ENCODE measurements at places on chromosomes 3 and 15.

DNA sequence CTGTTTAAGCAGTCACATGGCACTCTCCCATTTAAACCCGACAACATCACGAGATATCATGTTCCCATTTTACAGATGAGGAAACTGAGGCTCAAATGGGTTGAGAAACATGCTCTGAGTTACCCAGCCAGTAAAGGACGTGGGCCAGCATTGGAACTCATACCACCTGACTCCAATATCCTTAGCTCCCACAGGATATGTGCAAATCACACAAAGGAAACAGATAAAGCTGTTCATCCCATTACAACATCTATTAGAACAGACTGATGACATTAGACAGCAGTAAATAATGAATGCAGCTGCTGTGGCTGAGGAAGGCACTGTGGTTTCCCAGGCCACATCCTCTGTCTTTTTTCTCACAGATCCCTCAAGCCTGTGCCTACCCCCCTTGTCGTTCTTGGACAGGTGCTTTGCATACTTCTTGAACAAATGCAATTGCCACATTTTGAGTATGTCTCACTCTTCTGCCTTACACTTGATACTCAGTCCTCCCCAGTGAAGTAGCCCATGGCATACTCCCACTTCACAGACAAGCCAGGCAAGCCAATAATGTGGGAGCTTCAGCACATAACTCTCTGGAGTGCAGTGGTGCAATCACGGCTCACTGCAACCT is 17.7 kb downstream of the FRMD4B start:
- peak; percentile 21 for DNase-seq

DNA sequence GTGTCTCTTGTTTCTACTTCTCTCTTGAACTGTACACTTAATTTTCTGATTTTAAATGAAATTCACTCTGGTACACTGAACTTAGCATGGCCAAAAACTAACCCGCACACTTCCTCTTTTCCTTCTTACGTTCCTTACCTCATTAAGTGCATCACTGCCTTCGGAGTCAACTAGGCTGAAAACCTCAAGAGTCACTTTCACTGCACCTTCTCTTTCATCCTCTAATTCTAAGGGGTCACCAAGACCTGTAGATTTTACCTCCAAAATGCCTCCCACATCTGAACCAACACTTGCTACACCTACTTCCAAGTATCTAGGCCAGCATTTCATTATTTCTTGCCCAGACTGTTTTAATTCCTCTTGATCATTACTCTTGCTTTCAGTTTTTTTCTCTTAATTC is 6.6 kb downstream of the CBLB start:
- no peak for DNase-seq

- DNase-seq = no peak
These were observed 3.3 kb upstream of the LRTM1 start for GRCh38 chr3:54931182-54931581.

GRCh38 chr15:62085740-62086139 is 19.0 kb downstream of the C2CD4A start:
- DNase-seq = peak; percentile 54

DNA sequence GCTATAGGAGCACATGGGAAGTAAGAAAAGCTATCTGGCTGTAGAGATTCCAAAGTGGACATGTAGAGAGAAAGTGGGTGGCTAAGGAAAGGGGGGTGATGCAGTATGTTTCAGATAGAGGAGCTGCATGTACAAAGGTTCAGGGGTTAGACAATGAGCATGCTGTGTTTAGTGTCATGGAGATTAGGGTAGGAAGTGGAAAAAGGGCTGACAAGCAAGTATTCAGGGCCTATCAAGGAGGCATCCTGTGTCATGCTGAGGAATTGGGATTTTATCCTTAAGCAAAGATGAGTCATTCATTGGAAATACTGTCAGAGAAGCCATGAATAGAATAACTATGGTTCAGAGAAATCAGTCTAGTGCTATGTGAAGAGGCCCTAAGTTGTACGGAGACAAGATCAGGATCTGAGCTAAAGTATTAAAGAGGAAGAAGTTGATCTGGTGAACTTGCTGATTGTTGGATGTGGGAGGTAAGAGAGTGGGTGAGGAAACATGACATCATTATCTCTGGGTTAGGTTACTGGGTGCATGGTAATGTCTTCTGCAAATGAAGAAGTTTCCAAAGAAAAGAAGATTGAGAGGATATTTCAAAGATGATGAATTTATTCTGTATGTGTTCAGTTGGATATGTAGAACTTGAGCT is 176.7 kb upstream of the GOLIM4 start:
- DNase-seq = peak; percentile 6

DNA sequence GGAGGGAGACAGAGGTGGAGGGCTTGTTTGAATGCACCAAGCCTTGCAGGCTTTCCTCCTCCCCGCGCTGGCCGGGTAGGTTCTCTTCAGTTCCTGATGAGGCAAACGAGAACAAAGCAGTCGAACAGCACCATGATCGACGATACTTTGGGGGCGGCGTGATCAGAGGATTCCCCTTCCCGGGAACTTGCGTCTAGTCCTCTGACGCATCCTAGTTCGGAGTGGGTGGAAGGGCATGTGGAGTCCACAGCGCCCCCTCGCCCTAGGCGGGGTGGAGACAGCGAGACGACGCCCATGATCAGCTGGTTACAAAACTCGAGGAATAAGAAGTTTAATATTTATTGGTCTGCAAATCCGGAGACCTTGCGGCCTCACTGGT is 452 bp upstream of the SV2B start:
- DNase-seq = peak; percentile 7

DNA sequence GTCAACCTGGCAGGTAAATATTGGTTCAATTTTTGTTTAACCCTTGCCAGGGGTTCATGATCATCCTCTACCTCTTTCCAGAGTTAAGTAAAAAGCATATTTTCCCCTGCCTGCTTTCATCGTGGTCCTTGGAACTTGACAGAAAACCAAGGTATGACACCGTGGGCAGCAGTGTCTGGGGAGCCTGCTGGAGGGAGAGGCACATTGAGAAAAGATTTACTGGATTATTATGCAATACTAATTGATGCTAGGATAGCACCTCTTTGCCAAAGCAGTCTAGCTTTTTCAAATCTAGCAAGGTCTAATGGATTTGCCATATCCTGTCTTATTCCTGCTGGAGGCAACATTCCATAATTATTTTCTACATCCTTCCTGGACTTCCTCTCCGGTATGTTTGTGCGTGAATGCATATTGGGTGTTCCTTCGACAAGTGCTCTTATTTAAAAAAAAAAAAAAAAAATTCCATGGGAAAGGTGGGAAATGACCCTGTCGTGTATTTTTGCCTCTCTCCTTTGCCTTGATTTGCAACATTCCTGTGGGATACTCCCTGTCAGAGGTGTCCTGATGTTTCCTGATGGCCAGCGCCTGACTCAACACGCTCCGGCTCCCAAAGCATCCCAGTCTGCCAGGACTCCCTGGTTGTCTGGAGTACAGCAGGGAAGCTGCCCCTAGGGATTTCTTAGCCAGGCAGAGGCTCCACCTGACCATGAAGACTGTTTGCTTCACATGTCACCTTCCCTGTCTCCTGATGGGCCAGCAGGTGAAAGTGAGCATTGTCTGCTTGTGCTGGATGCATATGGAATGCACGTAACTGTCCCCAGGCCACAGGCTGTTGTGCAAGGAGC is 6.3 kb downstream of the BHLHE40 start:
- DNase-seq = peak; percentile 73

DNA sequence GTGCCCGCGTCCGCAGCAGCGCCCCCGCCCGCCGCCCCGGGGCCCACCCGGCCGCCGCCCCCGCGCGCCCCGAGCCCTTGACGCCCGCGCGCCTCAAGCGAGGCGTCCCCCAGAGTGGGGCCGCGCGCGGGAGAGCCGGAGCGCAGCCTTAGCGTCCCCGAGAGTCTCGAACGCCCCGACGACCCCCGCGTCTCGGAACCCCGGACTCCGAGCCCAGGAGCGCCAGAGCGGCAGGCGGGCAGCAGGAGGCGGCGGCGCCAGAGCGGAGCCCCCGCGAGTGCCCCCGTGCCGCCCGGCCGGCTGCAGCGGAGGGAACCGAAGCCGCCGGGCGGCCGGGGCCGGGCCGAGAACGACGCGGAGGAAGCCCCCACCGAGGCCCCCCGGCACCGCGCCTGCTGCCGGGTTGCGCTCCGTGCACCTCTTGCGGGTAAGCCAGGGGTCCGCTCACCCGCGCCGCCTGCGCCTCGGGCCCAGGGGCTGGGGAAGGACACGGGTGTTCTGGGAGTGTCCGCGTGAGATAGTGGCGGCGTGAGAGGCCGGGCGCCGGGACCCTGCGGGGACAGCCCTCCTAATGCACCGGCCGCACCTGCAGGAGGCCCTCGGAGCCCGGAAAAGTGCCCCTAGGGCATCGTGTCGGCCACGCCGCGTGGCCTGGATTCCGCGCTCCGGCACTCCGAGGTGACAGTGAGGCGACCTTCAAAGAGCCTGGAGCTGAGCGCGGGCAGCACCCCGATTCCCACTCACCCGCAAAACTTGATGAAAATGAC is 52.0 kb upstream of the ULK4 start:
- no peak for DNase-seq

DNA sequence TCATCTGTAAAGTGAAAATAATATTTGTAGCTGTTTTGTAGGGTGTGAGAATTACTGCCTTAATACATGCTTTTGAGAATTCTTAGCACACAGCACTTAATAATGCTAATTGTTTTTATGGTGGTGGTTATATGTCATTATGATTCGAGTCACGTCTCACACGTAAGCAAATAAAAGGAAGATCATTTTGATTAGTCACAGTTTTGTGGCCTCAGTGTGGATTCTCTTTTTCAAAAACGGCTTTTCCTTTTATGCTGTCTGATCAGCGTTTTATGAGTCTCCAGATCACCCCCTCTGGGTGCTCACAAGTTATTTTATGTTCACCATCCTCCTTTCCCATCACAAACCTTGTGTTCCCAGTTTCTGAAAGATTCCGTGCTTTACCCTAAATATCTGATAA is 255.6 kb upstream of the CNTN4 start:
- DNase-seq = peak; percentile 11

DNA sequence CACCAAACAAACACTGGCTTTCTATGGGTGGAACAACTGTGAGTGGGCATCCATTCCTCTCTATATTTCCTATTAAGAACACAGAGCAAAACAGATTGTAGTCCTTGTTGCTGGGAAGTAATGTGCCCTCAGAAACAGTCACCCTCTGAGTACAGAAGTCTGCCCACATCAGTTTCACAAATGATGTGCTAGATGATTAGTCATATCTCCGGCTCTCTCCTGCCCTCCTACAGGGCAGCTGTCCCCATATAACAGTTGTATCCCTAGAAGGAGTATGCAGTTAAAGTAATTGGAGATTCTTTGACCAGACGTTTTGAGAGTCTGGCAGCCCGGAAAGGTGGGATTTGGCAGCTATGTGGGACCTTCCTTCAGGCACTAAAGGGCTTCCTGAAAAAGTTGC is 159.9 kb downstream of the APBA2 start:
- DNase-seq = peak; percentile 27

DNA sequence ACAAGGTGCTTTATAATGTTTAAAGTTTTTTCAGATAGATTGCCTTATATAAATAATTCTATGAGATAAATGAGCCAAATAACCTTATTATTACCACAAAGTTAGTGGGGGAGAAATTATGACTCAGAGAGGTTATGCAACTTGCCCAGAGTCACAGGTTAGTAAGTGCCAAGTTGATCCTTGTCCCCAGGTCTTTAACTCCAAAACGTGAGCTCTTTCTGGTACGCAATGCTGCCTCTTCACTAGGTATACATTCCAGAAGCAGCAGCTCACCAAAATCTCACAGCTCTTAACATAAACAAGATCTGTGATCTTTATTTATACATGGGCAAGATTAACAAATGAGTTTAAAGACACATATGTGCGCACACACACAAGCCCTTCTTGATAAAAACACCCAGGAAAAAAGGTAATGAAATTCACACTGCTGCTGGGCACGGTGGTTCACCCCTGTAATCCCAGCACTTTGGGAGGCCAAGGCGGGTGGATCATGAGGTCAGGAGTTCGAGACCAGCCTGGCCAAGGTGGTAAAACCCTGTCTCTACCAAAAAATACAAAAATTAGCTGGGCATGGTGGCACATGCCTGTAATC is 59.8 kb upstream of the NR2F2 start:
- peak; percentile 32 for DNase-seq

- DNase-seq = no peak
These were observed 10.0 kb downstream of the MRPS25 start for GRCh38 chr3:15055019-15055557.

GRCh38 chr3:188947401-188948280 is 224.1 kb upstream of the TPRG1 start:
- peak; percentile 92 for DNase-seq

DNA sequence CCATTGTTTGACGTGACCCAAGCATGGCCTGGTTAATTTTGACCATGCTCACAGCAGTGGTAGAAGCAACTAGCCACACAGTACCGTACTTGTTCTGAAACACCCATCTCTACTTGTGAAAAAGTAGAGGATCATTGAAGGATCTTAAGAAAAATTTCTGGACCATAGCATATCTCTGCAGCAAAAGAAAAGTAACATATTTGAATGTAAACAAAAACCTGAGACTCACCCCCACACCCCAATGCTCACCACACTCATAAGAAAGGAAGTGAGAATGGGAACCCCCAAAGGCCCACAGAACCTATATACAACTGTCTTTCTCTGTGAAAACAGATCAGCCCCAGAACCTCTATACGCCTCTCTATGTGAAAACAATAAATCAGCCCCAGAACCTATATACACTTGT is 33.8 kb upstream of the TFRC start:
- no peak for DNase-seq
